ENCODE measurements at places on chromosomes 6 and 20. TPM values are rescaled to one million over a fixed set of nuclear protein-coding genes. Genes with fewer than 3 reads are reported as not detected.

OR2J3 gene
- total RNA-seq = not detected

F13A1 gene
- total RNA-seq = 160 TPM

GPX5 gene
- not detected for total RNA-seq

ADGRF5 gene
- total RNA-seq = 26.1 TPM

BIRC7 gene
- not detected for total RNA-seq

SMIM26 gene
- total RNA-seq = 126 TPM

RBPJL gene
- total RNA-seq = not detected

SAMD3 gene
- 8.9 TPM for total RNA-seq
